ENCODE measurements at places on chromosomes 5 and 9.

DNA sequence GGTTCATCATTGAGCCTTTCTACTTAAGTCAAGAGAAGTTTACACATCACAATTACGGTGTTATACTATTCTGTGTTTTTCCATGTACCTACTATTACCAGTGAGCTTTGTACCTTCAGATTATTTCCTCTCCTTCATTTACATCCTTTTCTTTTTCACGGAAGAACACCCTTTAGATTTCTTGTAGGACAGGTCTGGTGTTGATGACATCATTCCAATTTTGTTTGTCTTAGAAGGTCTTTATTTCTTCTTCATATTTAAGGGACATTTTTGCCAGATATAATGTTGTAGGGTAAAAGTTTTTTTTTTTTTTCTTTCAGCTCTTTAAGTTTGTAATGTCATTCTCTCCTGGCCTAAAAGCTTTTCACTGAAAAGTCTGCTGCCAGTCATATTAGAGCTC lies 637.1 kb upstream of the RIOK2 start:
- no peak for DNase-seq

- no peak for DNase-seq
Measured at GRCh38 chr5:133595465-133595864, 16.9 kb downstream of the FSTL4 start.

DNA sequence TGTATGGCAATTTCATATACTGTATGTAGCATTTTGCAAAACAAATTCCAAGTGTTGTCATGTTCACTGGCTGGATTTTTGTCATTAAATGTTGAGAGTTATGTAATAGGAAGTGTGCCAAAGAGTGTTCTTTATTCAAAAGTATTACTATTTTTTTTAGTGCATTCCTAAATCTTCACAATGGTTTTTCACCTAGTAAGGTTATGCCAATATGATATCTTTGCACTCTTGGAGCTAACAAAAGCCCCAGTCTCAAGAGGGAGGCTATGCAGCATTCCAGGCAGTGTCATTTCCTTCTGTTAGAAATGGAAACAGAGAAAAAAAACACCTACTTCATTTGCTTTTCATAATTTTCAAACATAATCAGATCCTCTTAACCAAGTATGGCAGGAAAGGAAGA lies 5.1 kb upstream of the SSBP2 start:
- no peak for DNase-seq

GRCh38 chr5:1641041-1641440 lies 117.3 kb upstream of the LPCAT1 start:
- DNase-seq: no peak

DNA sequence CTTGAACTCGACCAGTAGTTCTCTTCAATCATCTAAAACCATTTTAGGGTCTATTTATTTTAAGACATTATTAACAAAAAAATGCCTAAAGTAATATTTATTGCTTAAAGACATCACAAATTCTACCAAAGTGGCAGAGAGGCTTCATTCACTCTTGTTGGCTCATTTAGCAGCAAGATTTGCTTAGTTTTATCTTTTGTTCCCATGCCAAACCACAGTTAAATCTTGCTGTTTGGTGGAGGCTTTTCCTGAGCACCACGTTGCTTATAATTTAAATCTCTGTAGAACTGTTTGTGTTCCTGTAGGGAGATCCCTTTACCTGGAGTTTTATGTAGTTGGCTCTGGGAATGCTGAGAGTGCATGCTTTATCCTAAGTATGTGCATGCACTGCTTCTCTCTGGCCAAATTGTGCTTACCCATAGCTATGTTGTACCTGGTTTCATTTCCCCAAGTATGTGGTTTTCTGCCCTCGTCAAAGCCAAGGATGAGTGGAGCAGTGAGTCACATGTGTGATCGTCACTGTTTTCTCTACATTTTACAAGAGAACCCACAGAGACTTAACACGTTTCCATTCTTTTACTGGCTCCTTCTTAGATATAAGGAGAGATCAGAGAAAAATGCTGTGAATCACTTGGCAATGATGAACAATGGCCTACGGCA lies 42.1 kb upstream of the MAST4 start:
- DNase-seq: no peak

DNA sequence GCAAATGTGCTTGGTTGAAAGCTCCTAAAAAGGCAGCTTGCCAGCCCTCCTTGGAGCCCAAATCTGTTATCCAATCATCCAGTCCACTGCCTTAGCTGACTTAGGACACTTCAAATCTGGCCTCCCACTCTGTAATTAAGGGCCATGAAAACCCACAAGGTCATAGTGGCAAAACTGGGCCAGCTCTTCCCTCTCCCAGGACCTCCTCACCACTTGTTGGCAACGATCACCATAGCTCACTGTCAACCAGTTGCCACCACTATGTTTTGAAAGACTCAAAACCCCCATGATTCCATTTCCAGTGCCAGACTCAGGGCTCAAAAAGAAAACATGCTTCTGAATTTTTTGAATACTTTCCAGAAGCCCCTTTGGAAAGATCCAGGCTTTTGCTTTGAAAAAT lies 107.5 kb downstream of the NREP start:
- DNase-seq: no peak

GRCh38 chr5:165781738-165782137 lies 2276.3 kb downstream of the MAT2B start:
- no peak for DNase-seq

DNA sequence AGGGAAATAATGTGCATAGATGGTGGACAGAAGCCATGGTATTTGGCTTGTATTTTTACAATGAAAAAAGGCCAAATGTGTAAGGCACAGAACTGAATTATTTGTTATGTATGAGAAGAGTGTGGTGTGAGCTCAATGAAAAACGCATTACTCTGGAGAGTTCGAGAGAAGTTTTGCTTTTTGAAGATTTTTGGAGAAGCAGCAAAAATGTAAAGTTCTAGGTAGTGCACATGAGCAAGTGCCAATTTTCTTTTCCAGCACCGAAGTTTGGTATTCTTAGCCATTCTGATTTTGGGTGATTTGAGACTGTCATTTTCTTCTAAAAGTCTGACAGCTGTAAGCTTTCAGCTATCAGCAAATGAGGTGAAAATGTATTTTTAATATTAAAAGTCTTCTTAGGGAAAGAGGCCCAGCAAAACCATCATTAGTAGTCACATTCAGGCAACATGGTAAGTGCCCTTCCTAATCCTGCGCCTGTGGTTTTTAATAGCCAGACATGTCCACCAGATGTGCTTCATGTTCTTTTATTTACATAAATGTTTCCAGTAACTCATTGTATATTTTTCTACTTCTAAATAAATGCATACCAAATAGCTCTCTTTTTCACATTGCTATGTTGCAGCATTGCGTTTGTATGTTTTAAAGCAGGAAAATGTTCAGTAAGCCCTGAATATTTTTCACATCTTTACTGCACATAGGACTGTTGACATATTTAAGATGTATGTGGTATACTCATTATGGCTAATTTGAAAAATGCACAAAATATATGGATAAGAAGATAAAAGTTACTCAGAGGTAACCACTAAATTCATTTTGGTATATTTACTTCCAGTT lies 50.4 kb downstream of the RASGRF2 start:
- DNase-seq: no peak

GRCh38 chr5:143835251-143835650 lies 23.3 kb downstream of the HMHB1 start:
- no peak for DNase-seq

DNA sequence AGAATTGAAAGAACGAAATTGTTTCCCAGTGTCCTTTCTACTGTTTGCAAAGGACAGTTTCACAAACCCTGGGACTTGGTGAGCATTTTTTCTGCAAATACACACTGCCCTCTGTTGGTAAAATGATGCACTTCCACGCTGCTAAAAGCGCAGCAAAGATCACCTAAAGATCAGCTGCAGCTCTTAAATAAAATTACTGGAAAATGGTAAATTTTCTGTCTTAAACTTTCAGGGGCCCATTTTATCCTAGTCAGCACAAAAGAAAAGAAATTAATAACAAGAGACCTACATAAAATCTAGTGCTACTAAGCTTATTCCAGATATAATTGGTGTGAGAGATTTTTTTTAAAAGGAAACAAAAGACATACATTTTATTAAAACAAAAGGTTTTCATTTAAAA lies 566.0 kb downstream of the CAAP1 start:
- DNase-seq: no peak

- no peak for DNase-seq
Measured at GRCh38 chr5:1888541-1889251, 6.0 kb upstream of the IRX4 start.

GRCh38 chr9:93567271-93567959 lies 9.0 kb upstream of the PHF2 start:
- no peak for DNase-seq

- DNase-seq: no peak
Measured at GRCh38 chr9:93896093-93896492, 59.1 kb downstream of the BARX1 start.

DNA sequence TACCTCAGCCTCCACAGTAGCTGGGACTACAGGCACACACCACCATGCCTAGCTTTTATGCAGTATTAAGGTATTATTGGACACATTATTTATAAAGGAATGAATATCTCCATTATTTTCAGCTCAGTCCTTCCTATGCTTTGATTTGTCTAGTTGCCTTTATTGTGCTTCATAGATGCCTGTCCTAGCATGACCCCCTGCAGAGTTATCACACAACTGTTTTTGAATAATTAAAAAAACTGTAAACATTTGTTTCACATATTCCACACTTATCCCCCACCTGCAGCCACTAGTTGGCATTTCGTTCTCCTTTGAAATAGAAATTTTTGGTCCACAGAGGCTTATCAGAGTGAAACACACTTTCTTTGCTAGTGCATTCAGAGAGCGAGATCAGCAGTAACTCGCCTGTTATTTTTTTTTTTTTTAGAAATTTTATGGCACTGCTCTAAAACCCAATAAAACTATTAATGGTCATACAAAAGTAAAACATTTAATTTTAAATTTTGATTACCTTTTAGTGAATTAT lies 151.8 kb upstream of the RASA1 start:
- no peak for DNase-seq

DNA sequence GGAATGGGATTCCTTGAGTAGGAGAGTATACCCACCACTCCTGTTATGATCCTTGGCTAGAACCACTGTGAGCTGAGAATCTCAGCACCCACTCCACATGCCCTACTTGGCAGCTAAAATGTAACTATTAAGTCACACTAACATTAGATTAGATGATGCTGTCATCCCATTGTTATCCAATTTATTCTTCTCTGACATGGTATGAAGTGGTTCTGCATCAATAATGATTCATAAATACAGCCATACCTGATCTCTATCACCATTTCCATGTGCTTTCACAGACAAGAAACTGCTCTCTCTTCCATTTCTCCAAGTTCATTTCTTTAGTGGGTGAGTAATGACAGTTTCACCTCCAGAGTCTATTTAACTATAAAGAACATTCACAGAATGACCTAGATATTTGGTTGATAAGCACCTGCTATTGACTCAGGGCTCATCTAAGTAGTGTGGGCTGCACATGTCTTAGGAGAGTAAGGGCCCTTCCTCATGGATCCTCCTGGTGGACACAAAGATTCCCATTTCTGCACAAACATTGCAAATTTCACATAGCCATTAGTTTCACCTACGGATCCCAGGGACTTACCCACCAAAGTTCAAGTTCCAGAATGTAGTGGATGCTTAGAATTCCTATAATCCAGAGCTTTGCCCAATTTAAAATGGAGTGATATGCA lies 187.9 kb downstream of the EBF1 start:
- no peak for DNase-seq

DNA sequence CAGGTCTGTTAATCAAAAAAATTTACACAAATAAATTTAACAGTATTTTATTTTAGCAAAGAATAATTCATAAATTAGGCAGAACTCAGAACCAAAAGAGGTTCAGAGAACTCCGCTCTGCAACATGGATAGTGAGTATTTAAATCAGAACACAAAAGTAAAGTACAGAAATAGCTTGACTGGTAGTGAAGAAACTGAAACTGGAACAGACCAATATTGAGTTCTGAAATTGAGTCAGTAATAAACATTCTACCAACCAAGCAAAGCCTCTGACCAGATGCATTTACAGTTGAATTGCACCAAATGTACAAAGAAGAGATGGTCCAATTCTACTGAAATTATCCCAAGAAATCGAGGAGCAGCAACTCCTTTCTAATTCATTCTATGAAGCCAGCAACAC lies 1542.8 kb downstream of the EFNA5 start:
- no peak for DNase-seq

DNA sequence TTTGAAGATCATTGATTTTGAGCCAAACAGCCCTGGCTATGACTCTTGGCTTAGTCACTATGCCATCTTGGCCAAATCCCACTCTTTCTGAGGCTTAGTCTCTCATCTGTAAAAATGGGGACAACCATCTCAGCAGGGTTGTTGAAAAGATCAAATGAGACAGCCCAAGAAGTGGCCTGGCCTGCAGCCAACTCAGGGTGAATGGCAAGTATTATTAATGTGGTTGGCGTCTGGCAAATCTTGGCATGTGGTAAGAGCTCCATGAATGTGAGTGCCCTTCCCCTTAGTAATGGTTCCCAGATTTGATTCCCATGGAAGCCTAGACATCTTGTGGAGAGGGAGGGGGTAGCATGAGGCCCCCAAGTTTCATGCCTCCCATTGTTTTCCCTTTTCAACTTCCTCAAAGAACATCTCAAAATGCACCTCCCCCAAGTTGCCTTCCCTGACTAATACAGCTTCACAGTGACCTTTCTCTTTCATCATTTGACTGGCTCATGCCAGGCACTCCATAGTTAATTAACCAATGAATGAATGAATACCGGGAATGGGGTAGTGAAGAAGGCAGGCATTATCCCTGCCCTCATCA lies 11.8 kb upstream of the TGFBI start:
- peak; percentile 71 for DNase-seq

DNA sequence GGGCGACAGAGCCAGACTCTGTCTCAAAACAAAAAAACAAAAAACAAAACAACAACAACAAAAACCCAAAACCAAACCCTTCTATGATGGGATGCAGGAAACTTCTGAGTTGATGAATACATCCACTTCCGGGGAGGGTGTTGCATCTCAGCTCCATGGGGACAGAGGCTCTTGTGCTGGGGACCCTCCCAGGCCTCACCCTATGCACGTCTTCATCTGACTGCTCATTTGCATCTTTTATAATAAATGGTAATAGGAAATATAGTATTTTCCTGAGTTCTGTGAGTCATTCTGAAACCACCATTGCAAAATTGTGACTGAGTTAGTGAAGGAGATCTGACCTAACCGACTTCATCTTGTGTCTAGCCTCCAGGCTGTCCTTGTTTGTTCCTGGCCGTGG lies 109.5 kb upstream of the SLC28A3 start:
- DNase-seq: no peak

- no peak for DNase-seq
Measured at GRCh38 chr9:5510989-5511388, 658 bp downstream of the PDCD1LG2 start.

GRCh38 chr5:35194635-35195471 lies 35.4 kb downstream of the PRLR start:
- DNase-seq: no peak

Measured in DMS 273 treated with DMSO at 0.1 percent for 48 hours (cell line).